Renal cortex interstitium (tissue), 15 donors: ENCODE measurements at places on chromosomes 4 and X. TPM values are rescaled to one million over a fixed set of nuclear protein-coding genes. Genes with fewer than 3 reads are reported as not detected.
A peak's percentile ranks its signal among the peaks of the same experiment; 100 is the strongest.

DNA sequence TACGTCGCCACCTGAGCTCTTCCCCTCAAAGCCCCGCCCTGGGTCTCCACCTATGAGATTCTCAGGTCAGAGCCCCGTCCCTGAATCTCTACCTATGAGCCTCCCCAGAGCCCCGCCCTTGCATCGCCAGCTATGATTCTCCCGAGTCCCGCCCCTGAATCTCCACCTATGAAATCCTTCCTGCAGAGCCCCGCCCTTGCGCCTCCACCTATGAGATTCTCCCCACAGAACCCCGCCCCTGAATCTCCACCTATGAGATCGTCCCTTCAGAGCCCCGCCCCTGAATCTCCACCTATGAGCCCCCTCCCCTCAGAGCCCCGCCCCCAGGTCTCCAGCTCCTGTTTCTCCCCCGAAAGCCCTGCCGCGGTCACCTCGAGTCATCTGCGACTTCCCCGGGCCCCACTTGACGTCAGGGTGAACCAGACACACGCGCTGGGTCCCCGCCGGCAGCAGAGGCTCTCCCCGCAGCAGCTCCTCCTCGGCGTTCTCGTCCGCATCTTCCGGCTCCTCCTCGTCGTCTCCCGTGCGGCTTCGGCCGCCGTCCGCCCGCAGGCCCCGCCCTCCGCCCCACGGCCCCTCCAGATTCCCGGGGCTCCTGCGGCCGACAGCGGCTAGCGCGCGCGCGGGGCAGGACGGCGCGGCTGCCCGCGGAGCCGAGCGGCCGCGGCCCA, 393 bp downstream of the GTPBP6 start:
- peak; percentile 93 for DNase-seq

DNA sequence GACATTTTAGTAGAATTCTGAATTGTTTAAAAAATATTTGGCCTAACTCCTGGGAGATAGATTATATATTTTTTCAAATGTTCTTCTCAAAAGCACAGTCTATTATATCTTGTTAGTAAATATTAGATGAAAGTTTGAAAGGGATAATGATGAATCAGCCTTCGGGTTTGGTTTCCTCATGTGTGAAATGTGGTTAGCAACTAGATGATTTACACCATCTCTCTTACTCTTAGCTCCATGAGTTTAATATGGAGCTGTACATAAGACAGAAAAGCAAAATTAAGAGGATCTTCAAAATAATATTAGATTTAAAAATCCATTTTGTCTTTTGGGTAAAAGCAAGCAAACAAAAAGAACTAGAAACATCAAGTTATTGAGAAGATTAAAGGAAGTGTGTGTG, 120.8 kb upstream of the SFRP2 start:
- no peak for DNase-seq

DNA sequence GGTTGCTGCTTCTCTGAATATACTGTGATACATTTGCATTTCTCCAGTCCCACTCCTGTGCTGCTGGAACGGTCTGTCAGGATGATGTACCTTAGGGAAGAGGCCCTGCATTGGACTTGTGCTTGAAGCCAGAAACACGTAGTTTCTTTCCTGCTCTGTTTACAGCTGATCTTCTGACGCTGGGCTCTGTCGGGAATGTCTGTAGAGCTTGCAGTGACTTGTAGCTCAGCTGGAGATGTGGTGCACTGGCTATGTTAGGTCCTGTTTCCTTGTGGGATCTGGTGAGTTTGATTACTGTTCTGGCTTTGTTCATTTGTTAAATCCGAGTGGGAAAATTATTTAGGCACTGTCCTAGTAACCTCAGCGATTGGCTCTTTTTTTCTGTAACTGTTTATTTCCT, 137.2 kb upstream of the WDR1 start:
- no peak for DNase-seq

DNA sequence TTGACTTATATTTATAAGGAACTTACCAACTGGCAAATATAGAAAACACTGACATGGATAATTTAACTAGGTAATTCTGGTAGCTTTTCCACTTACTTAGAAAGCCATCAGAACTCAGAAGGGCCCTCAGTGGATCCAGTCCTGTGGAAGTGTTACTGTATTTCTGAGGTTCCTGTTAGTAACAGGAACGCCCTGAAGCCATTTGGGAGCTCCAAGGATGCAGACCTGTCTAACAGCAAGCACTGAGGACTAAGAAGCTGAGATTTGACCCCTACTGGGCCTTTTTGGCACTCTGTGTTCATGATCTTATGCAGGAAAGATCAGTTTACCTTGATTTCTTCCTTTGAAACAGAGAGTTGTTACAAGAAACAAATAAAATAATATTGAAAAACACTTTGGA, 46.0 kb upstream of the TLL1 start:
- no peak for DNase-seq

DNA sequence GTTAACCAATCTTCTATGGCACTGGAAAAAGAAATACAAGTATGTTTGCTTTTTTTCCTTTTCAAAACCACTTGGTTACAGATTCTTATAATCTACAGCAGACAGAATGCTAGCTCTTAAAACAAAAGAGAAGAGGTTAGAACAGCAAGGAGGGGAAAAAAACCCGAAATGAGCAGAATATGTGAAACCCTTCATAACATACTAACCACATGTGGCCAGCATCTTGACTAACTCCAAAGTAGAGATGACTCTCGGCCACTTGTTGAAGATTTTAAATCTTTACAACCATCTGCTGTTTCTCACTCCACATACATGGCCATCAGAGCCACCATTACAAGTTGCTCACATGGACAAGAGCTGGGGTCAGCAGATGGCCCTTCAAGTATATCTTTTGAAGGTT, 100.3 kb downstream of the PAPSS1 start:
- DNase-seq: no peak

DNA sequence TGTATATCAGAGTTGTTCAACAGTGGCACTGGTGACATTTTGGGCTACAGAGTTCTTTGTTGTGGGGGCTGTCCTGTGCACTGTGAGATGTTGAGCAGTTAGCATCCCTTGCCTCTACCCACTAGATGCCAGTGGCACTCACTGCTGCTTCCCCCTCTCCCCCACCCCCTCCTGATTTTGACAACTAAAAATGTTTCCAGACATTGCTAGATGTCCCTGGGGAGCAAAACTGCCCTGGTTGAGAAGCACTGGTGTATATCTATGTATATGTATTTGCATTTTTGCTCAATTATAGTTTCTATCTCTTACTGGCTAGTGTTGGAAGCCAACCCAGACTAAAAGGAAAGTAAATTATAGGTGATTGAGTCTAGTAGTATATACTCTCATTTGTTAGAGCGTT, 2.4 kb downstream of the TMEM131L start:
- no peak for DNase-seq

GRCh38 chr4:153207567-153207966, 3.3 kb downstream of the TRIM2 start:
- DNase-seq: no peak

DNA sequence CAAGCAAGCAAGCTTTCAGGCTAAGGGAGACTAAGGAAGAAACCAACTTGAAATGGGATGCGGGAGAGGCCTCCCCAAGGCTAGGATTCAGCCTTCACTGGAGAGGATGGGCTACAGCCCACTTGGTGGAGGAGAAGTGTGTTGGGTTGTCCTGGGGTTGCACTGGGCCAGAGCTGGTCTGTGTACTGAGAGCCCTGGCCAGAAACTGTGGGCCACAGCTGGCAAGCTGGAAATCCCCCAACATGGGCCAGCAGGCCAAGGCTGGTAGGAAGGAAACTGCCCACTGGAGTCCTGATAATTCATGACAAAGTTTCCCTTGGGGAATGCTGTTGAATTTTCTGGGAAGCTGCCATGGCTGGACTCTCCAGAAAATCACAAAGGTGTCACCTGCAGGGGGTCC, 188.0 kb upstream of the S100G start:
- no peak for DNase-seq

GRCh38 chr4:24605216-24605615, 20.9 kb upstream of the DHX15 start:
- DNase-seq: no peak

- DNase-seq: no peak
Observed at GRCh38 chr4:2364654-2365053, 53.8 kb downstream of the ZFYVE28 start.

- DNase-seq: no peak
Observed at GRCh38 chr4:183398298-183399125, 45.9 kb upstream of the CDKN2AIP start.

- no peak for DNase-seq
Observed at GRCh38 chr4:169332583-169332982, 61.8 kb upstream of the SH3RF1 start.

- no peak for DNase-seq
Observed at GRCh38 chr4:110104661-110105060, 93.8 kb downstream of the ELOVL6 start.

DNA sequence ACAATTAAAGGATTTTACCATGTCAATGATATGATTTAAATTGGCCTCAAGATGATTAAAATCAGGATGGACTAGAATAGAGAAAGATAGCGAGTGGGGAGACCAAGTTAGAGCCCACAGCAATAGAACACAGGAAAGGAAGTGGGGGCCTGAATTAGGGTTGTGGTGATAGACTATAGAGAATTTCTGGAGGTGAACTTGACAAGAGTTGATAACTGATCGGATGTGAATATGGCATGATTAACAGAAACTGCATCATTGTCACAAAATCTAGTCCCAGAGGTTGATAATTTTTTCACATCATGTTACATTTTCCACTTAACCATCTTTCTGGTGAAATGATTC, 26.3 kb upstream of the TRPC3 start:
- no peak for DNase-seq

DNA sequence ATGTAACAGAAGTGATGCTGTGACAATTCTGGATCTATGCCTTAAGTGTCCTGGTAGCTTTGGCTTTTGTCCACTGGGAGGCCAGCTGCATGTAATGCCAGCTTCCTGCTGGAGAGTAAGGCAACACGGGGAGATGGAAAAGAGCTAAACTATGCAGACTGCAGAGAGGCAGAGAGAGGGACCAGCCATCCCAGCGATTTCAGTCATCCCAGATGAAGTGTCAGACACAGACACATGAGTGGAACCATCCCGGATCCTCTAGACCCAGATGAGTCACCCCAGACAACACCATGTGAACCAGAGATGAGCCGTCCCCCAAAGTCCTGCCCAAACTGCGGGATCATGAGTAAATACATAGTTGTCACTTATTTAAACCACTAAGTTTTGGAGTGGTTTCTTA, 14.6 kb downstream of the SRPX start:
- no peak for DNase-seq

DNA sequence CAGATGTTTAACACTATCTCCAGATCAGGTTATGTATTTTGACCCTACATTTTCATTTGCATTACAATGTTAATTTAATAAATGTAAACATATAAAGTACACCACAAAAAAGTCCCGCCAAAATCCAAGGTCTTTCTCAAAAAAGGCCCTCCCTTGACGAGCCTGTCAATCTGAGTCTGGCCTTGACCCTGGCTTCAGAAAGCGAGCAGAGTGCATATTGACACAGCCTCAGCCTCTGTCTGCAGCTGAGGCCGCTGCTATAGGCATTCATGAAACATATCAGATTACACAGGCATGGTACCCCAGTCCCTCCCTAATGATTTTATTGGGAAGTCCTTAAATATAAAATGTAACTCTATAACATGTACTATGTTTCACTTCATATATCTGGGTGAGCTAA, 6.2 kb downstream of the MBNL3 start:
- DNase-seq: no peak

GRCh38 chrX:131843987-131844386, 179.1 kb upstream of the STK26 start:
- no peak for DNase-seq

DNA sequence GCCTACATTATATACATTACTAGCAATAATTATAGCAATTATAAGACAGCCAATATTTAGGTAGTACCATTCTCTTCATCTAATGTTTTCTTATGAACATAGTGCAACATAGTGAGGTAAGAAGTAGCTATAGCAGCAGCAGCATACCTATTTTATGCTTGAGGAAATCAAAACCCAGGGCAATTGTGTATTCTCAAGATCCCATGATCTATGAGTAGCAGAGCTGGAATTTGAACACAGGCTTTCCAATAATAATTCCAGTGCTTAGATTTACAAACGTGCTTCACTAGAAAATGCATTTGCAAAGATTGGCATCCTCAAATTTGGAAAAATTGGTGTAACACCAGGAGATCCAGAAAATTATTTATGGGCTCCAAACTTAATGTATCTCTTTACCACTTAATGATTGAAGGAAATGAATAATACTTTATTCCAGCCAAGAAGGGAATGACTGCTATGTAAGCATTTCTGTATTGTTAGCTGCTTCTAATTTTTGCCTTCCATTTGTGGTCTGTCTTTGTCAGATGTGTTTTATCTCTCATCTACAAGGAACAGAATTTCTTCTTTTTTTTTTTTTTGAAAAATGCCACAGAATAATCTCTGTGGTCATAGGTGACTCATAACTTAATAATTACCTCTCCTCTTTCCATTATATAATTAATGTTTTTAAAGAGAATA, 451.1 kb downstream of the ARAP2 start:
- no peak for DNase-seq

DNA sequence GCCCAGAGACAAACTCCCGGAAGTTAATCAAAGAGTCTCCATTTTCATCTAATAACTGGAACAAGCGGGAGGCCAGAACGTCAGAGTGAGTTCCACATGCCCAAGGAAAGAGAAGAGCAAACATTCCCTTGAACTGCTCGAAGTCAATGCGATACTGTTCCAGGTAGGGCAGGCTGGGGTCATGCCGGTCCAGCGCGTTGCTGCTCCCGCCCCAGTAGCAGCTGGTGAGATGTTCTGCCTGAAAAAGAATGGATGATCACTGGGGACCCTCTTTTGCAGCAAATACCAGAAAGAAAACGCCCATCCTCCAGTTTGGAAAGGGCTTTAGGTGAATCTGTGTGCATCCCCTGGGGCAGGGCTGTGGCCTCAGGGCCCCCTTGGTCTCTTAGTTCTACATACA, 65.2 kb upstream of the UCP1 start:
- DNase-seq: no peak

DNA sequence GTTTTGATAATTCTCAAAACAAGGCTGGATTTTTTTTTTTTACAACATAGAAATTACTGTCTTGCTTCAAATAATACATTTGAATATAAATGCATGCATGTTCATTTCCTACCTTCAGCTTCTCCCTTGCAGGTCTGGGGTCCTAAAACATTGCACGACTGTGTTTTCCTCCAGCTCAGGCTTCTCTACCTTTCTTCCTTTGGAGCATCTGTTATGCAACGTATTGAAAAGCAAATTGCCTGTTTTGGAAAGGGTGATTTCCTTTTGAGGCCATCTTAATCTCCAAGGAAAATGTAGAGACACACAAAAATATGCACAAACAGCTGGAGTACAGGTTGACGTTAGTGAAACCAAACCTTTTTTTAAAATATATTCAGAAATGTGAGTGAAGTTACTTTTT, 115.6 kb upstream of the TLL1 start:
- no peak for DNase-seq

- DNase-seq: no peak
Observed at GRCh38 chr4:129342819-129343408, 247.0 kb downstream of the C4orf33 start.

Gene HS6ST2
- polyA plus RNA-seq: 25.1 TPM

Gene SMIM14
- 40.3 TPM for polyA plus RNA-seq

Gene MAGEA9
- polyA plus RNA-seq: not detected

Gene PGRMC1
- 270 TPM for polyA plus RNA-seq

Gene SULT1E1
- polyA plus RNA-seq: 414 TPM

Gene TEX13C
- not detected for polyA plus RNA-seq

Gene USP53
- 47.0 TPM for polyA plus RNA-seq

Gene CLDN34
- polyA plus RNA-seq: not detected

Gene ESX1
- polyA plus RNA-seq: not detected

Gene MAGEA8
- 0.61 TPM for polyA plus RNA-seq

Gene GAGE13
- not detected for polyA plus RNA-seq

Gene IKBKG
- polyA plus RNA-seq: 13.7 TPM

Gene NPNT
- 171 TPM for polyA plus RNA-seq

Gene TDO2
- 1.9 TPM for polyA plus RNA-seq

Gene PWWP3B
- 3.0 TPM for polyA plus RNA-seq

Gene AWAT2
- polyA plus RNA-seq: not detected
